Muscle of leg (tissue), 16 donors: ENCODE measurements at places on chromosomes 1 and 21.

DNA sequence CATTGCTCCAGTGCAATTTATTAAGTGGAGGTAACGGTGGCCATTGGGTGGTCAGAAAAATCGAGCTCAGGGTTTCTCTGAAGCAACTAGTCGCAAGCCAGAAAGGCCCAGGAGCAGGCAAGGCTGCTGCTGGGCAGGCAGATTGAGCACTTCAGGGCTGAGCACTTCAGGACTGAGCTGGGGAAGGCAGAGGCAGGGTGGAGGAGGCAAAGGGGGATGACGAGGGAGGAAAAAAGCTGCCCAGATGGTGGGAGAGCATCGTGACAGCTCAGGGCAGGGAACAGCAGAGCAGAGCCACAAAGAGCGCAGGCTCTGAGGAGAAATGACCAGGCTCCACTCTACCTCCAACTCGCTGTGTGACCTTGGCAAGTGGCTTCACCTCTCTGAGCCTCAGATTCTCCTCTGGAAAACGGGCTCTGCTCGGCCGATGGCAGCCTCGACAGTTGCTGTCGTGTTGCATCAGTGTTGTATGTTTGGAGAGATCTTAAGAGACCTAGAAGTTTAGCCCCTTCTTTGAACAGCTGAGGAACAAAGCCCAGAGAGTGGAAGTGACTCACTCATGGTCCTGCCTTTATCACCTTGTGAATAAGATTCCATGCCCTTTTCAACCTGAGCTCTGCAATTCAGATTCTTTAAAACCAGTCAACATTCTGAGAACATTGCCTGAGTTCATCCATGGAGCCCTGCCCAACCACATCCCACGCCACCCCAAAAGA, 141.4 kb downstream of the SYF2 start:
- DNase-seq = no peak

DNA sequence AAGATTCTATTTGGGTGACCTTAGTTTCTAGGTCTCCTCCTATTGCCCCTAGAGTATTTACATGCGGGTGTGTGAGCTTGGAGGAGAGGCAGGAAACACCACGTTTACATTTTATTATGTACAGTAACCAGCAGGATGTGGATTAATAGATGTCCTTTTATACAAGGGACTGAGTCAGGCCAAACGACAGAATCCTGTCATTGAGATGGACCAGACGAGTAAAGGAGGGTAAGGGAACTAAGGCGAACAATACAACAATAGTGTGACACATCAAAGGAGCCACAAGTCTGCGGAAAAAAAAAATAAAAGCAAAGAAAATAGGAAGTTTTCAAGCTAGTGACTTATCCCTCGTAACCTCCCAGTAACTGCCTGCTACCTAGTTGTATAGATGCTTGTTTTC, 151.1 kb downstream of the GABPA start:
- DNase-seq = no peak

DNA sequence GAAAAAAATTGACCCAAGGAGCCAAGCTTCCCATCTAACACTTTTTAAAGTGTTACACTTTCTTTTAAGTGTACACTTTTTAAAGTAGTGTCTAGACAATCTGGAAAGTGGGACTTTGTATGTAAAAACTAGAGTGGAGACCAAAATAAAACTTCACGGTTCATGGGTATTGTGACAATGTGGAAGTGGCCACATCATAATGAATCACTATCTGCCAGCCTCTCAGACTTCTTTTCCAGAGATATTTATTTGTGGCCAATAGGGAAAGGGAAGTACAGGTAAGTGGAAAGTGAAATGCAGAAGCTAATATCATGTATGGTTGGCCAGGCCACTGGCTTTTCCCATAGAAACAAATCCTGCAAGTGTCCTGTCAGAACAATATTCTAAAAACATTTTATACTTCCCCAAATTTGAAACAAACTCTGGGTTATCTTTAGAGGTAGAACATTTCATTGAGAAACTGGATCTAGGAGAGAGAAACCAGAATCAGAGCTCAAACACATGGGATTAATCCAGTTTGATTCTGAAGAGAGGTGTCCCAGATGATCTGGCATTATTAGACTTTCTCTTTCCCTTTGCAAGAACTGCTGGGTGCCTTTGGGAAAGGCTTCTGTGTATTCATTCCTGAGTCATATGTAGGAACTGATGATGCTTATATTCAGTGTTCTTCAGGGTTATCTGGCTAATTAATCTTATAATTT, 2.0 kb downstream of the TNFSF18 start:
- DNase-seq = peak; percentile 22

- DNase-seq = no peak
Measured at GRCh38 chr1:67835663-67836452, 2.6 kb upstream of the GNG12 start.

- peak; percentile 50 for DNase-seq
Measured at GRCh38 chr1:59316497-59317128, 19.7 kb downstream of the FGGY start.

- peak; percentile 5 for DNase-seq
Measured at GRCh38 chr1:88801575-88802208, 89.7 kb downstream of the GTF2B start.

- DNase-seq = no peak
Measured at GRCh38 chr1:199629624-199630023, 397.9 kb upstream of the NR5A2 start.

DNA sequence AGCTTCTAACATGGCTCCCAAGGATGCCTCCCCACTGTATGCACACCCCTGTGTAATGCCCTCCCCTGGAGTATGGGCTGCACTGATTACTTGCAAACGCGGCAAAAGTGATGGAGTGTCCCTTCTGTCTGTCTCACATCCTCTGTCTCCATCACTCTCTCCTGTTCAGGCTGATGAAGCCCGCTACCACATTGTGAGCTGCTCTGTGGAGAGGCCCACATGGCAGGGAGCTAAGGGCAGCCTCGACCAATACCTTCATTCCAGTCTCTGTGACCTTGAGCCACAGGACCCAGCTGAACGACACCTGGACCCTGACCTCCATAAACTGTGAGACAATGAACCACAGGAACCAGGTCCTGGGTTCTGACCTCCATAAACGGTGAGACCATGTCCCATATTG, 154.1 kb upstream of the ETV3 start:
- DNase-seq = no peak

- no peak for DNase-seq
Measured at GRCh38 chr1:32028746-32029145, 15.1 kb downstream of the KHDRBS1 start.

DNA sequence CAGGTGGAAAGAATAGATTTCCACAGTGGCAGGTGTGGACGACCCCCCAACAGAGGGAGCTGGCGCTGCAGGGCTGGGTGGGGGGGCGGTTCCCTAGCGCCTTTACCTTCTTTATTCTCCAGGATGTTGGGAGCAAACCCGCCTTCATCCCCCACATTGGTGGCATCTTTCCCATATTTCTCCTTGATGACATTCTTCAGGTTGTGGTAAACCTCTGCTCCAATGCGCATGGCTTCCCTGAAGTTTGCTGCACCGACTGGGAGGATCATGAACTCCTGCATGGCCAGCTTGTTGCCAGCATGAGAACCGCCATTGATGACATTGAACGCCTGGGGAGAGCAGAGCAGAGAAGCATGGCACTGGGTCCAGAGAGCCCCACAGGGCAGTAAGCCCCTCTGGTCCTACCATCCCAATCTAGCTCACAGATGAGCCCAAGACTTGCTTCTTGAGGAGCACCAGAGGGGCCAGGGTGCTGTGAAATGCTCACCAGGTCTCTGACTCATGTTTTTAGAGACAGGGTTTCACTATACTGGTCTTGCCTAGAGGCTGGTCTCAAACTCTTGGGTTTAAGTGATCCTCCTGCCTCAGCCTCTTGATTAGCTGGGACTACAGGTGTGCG, 12.2 kb downstream of the ENO1 start:
- DNase-seq = no peak

DNA sequence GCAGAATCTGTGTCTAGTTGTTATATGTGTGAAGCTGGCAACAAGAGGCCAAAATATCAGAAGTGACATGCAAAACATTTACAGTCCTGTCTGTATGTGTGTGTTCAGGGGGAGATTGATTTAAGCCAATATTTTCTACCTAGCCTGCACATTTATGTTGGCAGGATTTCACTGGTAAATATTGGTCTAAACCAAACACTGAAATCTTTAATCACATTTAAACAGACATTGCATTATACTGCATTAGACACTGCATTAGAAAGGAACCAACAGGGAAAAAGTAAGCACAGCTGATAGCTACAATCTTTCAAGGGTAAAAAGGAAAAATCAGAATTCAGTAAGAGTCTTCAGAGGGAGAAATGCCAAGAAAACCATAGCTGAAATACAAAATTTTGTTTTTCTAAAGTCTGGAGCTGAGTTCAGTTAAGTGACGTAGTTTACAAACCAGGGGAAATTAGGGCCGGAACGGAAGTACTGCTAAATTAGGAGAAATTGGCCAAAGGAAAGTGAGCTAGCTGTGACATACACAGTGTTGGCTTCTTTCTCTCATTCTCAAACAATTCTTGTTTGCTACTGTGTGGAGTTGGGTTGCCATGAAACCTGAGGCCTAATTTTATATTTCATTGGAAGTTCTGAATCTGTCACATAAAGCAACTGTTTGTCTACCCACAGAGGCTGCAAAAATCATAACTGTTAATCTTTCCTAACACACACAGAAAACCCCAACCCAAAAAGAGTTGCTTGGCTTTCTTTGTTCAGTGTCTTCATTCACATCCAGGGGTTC, 217.3 kb upstream of the SGIP1 start:
- DNase-seq = peak; percentile 92

DNA sequence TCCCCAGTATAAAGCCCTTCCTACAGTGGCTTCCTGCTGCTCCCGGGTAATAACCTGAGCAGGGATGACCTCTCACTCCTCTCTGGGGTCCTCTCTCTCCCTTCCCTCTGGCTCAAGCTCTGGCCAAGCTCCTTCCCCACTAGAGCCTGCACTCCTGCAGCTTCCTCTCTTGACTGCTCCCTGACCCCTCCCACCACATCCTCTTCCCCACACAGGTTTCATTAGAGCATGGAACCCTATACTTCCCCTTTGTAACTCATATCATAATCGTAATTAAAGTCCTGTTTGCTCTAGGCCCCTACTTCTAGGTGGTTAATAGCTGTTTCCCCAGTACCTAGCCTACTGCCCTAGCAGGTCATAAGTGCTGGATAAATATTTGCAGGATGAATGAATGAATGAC, 146.2 kb downstream of the C1orf21 start:
- no peak for DNase-seq

DNA sequence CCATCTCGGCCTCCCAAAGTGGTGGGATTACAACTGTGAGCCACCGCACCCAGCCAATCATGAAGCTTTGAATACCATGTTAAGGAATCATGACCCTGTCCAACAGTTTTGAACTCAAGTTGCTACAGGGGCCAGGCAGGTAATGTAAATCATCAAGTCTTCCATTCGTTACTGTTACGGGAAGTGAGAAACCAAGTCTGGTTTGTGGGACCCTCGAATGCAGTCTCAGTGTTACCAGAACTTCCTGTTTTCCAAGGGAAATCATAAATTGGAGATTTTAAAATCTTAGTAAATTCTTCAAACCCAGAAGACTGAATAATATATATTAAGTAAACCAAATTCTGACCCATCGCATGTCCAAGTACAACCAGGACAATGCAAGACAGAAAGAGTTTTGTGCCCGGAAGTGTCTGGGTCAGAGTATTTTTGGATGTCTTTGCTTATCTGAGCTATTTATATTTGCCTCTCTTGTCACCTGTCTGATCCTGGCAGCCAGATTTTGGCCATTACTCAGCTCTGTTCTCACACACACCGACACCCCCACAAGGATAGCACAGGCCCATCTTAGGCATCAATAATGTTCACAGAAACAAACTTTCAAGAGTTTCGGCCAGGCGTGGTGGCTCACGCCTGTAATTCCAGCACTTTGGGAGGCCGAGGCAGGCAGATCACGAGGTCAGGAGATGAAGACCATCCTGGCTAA, 8.8 kb downstream of the ATP5IF1 start:
- peak; percentile 27 for DNase-seq

DNA sequence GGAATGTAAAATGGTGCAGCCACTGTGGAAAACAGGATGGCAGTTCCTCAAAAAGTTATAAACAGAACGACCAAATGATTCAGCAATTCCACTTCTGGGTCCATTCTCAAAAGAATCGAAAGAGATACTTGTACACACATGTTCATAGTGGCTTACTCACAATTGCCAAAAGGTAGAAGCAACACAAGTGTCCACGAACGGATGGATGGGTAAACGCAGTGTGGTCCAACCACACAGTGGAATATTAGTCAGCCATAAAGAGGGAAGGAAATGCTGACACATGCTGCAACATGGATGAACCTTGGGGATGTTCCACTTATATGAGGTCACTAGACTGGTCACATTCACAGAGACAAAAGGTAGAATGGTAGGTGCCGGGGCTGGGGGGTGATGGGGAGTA, 5.3 kb downstream of the KRTAP10-1 start:
- DNase-seq = no peak

DNA sequence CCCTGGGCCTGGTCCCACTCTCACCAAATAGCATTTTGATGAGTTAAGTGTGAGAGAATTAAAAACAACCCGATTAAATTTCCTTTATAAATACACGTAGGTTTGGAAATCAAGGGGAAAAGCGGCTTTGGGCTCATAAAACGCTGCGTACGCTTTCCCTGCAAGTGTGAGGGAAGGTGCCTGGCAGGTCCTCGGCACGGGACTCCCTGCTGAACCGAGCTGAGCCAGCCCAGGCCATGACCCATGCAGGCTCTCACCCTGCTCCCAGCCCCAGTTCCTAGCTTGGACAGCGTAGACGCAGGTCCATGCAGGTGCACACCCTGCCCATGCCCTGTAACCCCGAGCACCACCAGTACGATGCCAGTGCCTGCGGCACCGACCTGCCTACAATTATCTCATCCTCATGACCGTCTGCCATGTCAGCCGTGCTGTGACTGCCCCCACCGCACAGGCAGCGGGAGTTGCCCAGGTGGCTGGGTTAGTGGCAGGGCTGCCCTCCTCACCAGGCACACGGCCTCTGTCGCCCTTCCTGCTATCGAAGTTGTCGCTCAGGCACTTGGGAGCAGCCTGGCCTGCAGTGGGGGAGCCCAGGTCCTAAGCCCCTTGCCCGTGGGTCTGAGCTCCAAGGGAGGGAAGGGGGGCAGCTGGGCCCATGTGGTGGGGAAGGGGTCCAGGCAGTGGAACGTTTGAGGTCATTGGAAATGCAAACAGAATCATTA, 41.0 kb upstream of the ACTRT2 start:
- no peak for DNase-seq

DNA sequence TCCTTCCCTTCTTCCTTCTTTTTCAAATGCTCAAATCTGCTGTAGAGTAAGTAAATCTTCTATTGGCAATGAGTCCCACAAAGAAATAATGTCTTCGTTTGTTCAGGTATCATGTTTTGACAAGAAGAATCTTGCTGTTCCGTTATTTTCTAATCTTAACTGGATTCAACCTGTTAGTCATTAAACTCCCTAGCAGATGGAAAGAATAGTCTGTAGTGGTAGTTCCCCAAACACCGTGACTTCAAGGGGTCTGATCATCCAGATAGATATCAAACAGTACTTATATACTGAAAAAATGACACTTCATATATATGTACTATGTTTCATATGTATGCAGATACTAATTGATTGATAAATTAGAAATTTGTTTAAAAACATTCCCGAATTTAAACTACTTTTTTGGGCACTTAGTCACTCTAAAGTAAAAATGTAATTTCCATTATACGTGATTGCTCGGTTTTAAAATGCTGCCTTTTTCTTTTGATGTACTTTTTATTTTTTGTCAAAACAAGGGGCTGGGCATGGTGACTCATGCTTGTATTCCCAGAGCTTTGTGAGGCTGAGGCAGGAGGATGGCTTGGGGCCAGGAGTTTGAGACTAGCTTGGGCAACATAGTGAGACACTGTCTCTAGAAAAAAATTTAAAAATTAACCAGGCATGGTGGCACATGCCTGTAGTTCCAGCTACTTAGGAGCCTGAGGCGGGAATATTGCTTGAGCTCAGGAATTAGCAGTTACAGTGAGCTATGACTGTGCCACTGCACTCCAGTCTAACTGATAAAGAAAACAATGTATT, 335.7 kb upstream of the SNX7 start:
- no peak for DNase-seq
